Activated CD4-positive, alpha-beta memory T cell treated with anti-CD3 and anti-CD28 coated beads for 36 hours (primary cell): ENCODE measurements at places on chromosomes 6 and 20. TPM values are rescaled to one million over a fixed set of nuclear protein-coding genes. Genes with fewer than 3 reads are reported as not detected.
A peak's percentile ranks its signal among the peaks of the same experiment; 100 is the strongest.

DNA sequence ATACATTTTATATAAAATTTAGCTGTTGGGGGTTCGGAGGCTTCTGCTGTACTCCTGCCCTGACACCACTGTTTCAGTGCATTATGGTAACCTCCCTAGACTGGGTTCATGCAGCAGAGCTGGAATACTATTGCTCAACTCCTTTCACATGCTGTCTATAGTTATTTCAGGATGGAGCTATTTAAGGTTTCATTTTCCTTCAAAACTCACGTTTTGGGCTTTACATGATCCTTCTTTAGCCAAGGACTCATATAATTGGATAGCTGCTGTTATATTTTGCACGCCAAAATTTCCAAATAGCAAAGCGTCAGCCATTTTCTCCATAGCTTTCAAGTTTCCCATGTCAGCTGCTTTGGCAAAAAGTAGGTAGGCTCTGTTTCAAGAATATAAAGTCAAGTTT is 76.8 kb downstream of the SEL1L2 start:
- no peak for DNase-seq

GRCh38 chr6:18362058-18362561 is 25.0 kb upstream of the RNF144B start:
- no peak for DNase-seq

DNA sequence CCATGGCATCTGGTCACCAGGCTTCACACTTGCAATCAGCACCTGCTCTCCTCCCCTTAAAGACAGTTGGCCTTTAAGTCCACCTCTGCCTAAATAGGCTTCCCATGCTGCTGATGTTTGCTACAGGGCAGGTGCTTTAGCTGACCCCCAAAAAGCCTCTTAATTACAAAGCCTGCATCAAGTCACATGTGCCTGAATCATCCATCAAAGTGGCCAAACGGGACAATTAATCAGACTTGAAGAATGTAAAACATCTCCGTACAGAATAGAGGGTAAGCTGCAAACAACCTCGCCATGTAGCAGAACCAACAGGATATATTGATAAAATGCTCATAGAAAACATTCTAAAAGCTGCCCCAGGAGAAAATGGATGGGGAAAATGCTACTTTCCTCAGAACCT is 7.4 kb downstream of the LY86 start:
- no peak for DNase-seq

- DNase-seq, result no peak
These were observed 14.0 kb downstream of the FOXC1 start for GRCh38 chr6:1623769-1624057.

DNA sequence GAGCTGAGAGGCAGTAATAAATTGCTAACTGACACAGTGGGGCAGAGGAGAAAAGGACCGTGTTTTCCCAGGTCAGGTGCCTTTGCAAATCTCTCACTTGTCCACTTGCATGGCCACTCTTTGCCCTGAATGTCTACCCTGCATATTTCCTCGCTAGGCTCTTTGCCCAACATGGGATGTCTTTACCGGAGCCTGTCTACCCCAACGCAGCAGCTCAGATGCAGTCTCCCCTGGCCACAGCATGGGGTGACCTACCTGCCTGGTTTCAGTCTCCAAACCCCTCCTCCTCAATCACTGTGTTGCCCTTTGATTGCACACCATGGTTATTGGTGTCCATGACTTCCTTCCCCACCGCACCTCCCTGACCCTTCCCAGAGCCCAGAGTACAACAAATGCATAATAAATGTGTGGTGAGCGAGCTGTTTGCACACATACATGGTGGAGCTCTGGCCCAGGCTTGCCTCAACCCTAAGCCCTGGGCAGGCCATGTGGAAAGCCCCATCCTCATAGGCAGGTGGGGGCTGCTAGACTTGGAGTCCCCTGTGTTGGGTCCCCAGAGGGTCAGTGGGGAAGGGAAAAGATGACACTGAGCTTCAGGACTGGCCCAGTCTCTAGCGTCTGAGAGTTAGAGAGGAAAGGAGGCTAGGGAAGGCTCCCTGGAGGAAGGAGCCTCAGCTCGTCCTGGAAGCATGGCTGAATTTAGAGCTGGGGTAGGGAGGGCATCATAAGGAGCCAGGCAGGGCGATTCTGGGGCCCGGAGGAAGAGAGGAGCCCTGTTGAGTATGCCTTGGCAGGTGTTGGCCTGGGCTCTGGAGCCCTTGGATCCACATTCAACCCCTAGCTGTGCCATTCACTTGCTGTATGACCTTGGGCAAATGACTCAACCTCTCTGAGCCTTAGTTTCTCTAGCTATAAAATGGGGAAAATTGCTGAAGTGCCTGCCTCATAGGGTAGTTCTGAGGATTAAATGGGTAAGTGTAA is 4.4 kb upstream of the BPIFB6 start:
- DNase-seq, result no peak

- no peak for DNase-seq
These were observed 443.8 kb downstream of the HAO1 start for GRCh38 chr20:7496394-7496991.

DNA sequence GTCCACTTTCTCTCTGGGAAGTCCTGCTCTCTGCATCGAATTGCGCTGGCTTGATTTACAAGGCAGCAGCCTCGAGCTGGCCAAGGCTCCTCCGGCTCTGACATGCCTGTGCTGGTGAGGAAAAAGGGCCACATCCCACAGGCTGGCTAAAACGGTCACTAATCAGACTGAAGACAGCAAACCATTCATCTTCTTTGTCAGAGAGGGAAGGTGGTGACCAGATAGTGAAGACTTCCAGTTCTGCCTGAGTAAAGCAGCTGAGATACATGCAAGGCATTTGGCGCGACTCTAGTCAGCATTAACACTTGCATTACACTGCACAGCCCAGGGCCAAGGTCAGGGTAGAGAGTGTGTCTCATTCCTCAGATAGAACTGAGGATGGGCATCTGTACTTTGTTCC is 203.2 kb upstream of the MAP3K7 start:
- DNase-seq, result no peak

- DNase-seq, result no peak
These were observed 1142.8 kb upstream of the EYS start for GRCh38 chr6:66849843-66850242.

- DNase-seq, result no peak
These were observed 12.0 kb downstream of the SLC2A10 start for GRCh38 chr20:46721476-46721875.

GRCh38 chr6:117265410-117266256 is at the start of gene VGLL2:
VGLL2 (plus strand) TSS chr6:117265558; CDS start chr6:117265764, 206 bp downstream.
- DNase-seq, result peak; percentile 12

- peak; percentile 71 for DNase-seq
These were observed 13.2 kb upstream of the TFB1M start for GRCh38 chr6:155327326-155328073.

DNA sequence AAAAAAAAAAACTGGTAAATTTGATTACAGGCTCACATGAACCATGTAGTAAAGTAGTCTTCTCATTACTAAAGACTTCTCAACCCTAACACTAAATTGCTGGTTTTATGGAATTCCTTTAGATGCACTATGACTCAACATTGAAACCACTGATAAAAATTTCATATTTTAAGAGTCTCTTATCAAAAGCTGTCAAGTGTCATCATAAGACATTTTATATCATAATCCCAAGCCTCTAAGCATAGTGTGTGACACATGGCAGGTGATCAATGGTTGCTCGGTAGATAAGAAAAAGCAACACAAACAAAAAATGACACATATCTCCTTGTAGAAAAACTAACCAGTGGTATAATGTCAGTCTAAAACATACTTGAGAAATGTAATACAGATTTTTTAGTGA is 258.4 kb downstream of the RNGTT start:
- no peak for DNase-seq

Gene NKX2-2
- total RNA-seq, result not detected

Gene ATP6V1G2
- total RNA-seq, result 1.6 TPM

Gene CARMIL1
- 2.4 TPM for total RNA-seq

Gene ENPP5
- total RNA-seq, result 0.12 TPM

Gene MACROD2
- total RNA-seq, result not detected

Gene DPPA5
- total RNA-seq, result not detected

Gene EYA2
- total RNA-seq, result not detected

Gene CLVS2
- not detected for total RNA-seq
